ENCODE measurements at places on chromosomes 6 and 20.

DNA sequence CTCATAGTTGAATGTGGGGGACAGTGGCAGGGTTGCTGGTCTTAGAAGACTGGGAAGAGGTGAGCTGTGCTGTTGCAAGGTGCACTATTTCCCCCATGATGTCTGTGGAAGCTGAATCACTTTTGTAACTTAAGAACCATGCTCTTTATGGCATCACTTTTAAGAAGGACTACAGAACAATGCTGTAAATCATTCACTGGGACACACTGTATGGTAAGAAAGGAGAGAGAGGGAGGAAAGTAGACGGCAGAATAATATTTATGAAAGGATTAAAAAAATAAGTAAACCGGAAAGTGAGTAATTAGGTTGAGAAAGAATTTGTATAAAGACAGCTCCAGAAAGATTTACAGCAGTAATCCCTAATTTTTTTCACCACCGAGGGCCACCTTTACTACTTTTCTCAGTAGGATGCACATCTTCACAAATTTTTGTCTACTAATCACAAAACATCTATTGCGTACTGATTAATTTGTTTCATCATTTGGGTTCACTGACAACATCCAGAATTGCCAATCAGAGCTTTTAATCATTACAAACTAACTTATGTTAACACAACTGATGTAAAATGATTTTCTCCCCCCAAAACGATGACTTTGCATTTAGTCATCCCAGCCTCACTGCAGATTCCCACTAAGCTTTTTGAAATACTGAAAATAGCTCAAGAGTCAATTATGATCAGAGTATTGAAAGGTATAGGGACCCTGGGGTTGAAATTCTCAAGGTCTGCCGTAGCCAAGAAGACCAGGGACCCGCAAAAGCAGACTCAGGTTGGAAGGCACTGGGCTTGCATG lies 560.7 kb upstream of the NOX3 start:
- no peak for DNase-seq

GRCh38 chr20:53100476-53100911 lies 128.3 kb downstream of the TSHZ2 start:
- DNase-seq: no peak

- no peak for DNase-seq
These were observed 120.8 kb upstream of the LGSN start for GRCh38 chr6:63440594-63440993.

DNA sequence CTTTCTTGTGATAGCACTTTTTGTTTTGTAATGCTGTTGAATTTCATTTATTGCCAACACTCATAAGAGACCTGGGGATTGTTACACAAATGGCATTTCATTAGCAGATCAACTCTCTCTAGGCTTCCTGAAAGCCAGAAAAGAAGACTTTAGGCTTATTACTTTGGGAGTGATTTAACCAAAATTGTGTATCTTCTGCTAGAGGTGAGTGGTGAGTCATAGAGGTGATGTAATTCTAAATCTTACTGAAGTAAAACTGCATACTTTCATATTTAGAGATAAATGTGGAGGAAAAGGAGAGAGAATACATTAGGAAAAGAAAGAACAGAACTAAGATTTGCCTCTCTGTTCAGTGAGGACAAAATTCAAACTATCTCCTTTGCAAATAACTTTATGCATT lies 304.7 kb upstream of the RGS17 start:
- no peak for DNase-seq

DNA sequence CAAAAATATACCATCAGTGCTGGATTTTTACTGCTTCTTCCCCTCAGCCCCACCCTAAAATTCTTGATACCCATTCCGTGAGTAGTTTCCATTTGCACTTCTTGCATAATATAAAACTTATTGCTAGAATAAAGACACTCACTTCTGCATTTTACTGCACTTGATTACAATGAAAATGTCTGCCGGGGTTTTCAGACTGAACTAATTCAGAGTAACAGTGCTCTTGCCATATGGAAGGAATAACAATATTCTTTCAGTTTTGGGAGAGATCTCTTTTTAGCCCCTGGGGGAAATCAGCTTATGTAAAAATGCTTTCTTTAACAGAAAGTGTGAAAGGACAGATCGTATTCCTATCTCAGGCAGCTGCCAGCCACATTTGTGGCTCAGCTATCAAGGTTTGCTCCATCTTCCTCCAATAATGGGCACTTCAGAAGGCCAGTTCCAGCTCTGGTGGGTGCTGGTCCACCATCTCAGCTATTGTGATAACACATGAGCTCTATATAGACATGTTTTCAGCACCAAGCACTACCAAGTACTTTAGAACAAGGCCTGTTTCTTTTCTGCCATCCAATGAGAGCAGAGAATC lies 8.9 kb downstream of the SMLR1 start:
- DNase-seq: no peak

- no peak for DNase-seq
These were observed 21.2 kb upstream of the RNGTT start for GRCh38 chr6:88984606-88985005.

DNA sequence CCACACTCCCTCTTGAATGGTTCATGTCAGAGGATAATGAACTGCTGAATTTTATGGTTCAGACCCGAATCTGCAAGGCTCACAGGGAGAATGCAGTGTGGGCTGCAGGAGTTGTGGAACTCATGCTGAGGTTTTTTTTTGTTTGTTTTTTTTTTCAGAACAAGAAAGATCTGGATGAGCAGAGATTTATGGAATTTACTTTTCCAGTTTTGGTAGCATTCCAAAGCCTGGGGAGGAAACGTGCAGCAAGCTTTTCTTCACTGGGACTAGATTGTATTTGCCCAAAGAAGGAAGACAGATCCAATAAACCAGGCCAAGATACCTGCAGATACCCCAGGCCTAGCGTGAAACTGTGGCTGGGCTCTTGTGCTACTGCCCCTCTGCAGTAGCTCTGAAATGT lies 223.9 kb upstream of the TAB2 start:
- no peak for DNase-seq

- no peak for DNase-seq
These were observed 175.5 kb downstream of the RFPL4B start for GRCh38 chr6:112522587-112522986.

- no peak for DNase-seq
These were observed 33.3 kb upstream of the GRM4 start for GRCh38 chr6:34179106-34179720.

DNA sequence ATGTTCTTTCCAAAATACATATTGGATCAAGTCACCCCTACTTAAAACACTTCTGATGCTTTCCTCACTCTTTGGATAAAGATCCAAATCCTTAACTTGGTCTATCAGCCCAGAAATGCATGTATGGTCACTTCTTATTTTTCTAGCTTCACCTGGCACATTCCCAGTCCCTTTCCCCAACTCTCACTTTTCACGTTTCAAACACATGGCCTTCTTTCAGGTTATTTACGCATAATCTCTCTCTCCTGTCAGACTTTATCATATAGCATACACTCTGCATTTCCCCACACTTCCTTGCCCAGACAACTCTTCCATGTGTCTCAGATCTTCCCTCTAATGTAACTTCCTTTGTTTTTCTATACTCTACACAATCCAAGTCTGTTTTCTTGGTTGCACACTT lies 12.8 kb downstream of the PHIP start:
- no peak for DNase-seq

DNA sequence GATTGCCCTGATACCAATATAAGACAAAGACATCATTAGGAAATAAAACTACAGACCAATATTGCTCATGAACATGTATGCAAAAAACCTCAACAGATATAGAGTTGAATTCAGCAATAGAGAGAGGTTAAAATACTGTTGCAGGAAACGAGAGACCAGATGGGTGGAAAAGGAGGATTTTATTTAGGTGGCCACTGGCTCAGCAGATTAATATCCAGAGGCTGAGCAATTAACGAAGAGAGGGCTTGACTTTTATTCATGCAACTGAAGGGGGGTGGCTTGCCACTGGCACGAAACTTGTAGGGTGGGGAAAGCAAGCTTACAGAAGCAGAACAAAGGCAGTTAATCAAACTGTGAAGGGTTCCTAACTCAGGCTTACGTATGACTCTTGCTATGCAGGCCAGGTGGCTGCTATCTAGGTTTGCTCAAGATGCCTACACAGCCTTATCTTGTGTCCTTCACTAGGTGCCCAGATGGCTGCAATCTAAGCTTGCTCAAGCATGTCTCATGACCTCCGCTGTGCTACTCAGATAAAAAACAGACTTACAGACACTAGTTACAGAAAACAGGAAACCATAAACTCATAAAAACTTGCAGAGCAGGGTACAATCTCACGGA lies 126.4 kb downstream of the MMUT start:
- no peak for DNase-seq

DNA sequence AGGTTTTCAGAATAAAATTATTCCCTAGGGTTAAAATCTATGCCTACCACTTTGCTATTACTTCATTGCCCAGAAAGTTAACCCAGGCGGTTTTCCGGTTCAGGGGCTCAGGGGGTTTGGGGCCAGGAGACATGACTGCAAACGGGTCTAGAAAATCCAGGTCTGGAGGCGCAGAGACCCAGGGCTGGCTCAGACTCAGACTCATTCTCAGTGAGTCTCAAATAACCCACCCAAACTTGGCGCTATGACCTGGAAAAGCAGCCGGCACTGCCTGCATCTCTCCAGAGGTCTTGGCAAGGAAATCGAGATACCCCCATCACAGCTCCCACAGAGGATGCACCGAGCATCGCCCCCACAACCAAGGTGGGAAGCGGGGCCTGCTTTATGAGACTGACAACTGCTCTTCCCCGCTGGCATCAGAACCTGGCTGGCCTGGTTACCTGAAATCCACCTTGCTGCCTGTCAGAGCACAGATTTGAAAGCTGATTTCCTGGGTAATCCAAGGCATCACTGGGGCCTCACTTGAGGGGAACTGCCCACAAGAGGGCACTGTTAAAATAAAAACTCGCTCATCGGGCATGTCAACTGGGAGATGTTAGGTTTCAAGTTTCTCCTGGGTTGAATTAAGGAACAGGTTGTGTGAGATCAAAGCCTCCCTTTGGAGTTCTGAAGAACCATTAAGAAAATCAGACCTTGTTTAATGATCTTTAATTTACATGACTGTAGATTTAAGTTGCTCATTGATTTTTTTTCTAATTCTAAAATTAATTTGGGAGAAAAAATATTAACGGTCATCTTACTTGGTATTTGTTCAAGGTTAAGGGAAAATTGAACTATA lies 55.1 kb downstream of the KIF16B start:
- DNase-seq: peak; percentile 66

DNA sequence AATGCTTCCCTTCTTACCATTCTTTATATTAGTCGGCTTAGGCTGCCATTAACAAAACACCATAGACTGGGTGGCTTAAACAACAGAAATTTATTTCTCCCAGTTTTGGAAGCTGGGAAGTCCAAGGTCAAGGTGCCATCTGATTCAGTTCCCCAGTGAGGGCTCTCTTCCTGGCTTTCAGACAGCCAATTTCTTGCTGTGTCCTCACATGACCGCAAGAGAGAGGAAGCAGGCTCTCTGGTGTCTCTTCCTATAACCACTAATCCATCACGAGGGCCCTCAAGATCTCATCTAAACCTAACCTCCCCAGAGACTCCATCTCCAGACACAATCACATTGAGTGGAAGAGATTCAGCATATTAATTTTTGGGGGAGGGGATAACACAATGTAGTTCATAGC lies 193.0 kb upstream of the SGK1 start:
- DNase-seq: no peak

- DNase-seq: no peak
These were observed 112.1 kb downstream of the CDC5L start for GRCh38 chr6:44499609-44500008.

GRCh38 chr6:144681334-144681733 lies 396.2 kb downstream of the UTRN start:
- no peak for DNase-seq

GRCh38 chr20:57379263-57379647 lies 11.9 kb upstream of the RBM38 start:
- DNase-seq: no peak

- DNase-seq: no peak
These were observed 432.6 kb upstream of the CDH4 start for GRCh38 chr20:60819511-60819910.

GRCh38 chr6:39357998-39358686 lies 35.6 kb upstream of the KCNK16 start:
- no peak for DNase-seq

- peak; percentile 25 for DNase-seq
These were observed 114.8 kb downstream of the LRFN2 start for GRCh38 chr6:40472353-40472752.

DNA sequence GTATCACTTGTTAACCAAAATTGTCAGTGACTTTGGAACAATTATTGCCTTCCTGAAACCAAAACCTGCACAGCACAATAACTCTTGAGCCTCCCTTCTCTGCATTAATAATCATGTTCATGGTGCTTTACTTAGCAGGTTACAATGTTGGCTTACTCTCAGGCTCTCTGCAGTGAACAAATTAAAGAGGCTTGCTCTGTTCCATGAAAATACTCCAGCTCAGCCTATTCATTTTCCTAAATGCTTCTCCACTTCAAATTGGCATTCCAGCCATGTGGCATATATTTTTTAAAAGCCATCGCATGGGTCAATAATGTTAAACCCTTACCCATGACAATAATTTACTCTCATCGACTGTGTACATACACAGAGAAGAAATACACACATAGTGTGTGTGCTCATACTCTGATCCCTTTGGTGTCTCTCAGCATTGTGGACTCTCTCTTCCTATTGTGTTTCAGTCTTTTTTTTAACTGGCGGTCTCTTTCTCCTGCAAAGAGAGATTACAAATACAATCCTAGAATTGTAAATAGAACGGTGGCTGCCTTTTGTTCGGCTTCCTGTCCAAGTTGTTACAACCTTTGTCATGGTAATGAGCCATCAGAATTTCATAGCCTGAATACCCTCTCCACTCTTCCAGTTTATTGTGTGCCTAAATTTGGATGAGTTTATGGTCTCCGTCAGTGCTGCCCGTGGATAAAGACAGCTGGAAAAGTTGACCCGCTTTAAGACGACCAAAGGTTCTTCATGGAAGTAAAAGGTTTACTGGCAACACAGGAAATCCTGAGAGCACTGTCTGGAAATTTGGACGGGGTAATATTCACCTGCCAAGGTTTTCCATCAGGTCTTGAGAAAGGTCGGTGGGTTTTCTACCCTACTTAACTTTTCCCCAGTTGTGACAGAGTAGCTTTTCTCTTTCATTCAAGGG lies 263.6 kb downstream of the CD83 start:
- DNase-seq: no peak

- DNase-seq: no peak
These were observed 76.8 kb downstream of the CNKSR3 start for GRCh38 chr6:154433477-154434241.

GRCh38 chr6:119189498-119189897 lies 111.0 kb upstream of the FAM184A start:
- DNase-seq: no peak

Data from cerebellar cortex (tissue), 1 donor.